Hepatocyte (in vitro differentiated cells): ENCODE measurements at places on chromosomes 1 and 21. TPM values are rescaled to one million over a fixed set of nuclear protein-coding genes. Genes with fewer than 3 reads are reported as not detected.
A peak's percentile ranks its signal among the peaks of the same experiment; 100 is the strongest.

DNA sequence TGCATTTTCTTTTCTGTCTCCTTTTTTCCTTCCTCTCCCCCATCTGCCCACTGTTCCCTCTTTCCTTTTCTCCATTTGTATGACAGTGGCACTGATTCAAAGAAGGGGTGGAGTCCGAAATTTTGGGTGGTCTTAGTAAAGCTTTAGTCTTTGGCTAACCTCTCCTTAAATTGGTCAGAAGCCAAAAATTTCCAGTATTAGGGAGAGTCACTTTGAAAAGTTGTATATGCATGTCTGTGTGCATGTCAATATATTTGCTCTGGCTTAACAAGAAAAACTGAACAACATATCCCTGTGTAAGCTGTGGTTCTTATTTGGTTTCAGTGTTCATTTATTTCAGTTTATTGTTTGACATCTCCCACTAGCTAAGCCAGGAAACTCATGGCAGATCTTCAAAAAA lies 314.8 kb upstream of the CXADR start:
- peak; percentile 46 for DNase-seq
- no peaks in the 10 kb centered on the region for H3K27me3 ChIP-seq
- peak overlapping the region; percentile 70 for H3K27ac ChIP-seq

COL16A1 gene
- total RNA-seq, result 95.1 and 127 TPM in 2 replicates

GRCh38 chr21:36710729-36711048 lies 11.8 kb downstream of the SIM2 start:
- no peak for DNase-seq
- H3K27me3 ChIP-seq, result peaks cover 100% of the 10 kb centered on the region
- no peak overlapping the region for H3K27ac ChIP-seq
- peaks cover 13% of the 10 kb centered on the region for H3K4me1 ChIP-seq
- H3K4me3 ChIP-seq, result no peak overlapping the region

- no peak overlapping the region for H3K27ac ChIP-seq
- DNase-seq, result no peak
- H3K4me3 ChIP-seq, result no peak overlapping the region
- peaks cover 4% of the 10 kb centered on the region for H3K27me3 ChIP-seq
- no peaks in the 10 kb centered on the region for H3K4me1 ChIP-seq
These were observed 182.6 kb downstream of the MRPL39 start for GRCh38 chr21:25424634-25425033.

- peaks cover 8% of the 10 kb centered on the region for H3K4me1 ChIP-seq
- H3K4me3 ChIP-seq, result no peak overlapping the region
- peak overlapping the region; percentile 64 for H3K27ac ChIP-seq
- DNase-seq, result no peak
These were observed 931 bp upstream of the CLSTN1 start for GRCh38 chr1:9824702-9825089.

GIPC2 gene
- total RNA-seq, result 24.0 TPM in 2 replicates
